ENCODE measurements at places on chromosomes 6 and 20.

GRCh38 chr20:62622877-62623487, 19.3 kb upstream of the SLCO4A1 start:
- DNase-seq = no peak

DNA sequence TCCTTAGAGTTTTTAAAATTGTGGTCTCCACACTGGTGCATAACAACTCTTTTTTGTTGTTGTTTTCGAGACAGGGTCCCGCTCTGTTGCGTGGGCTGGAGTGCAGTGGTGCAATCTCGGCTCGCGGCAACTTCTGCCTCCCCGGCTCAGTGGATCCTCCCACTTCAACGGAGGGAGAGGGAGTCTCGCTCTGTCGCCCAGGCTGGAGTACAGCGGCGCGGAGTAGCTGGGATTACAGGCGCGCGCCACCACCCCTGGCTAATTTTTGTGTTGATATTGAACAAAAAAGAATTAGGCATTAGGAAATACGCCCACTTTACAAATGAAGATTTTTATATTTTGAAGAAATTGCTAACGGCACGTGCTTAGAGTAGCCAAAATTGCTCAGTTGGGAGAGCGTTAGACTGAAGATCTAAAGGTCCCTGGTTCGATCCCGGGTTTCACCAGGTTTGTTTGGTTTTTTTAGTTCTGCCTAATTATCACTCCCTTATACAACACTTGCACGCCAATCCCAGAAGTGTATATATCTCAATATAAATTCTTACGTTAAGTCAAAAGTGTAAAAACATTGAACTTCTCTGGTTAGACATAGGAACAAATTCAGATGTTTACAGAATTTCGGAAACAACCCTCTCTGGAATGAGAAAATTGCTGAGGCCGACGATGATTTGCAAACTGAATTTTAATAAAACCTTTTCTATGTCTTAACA, 159.6 kb downstream of the TRIM27 start:
- DNase-seq = no peak

DNA sequence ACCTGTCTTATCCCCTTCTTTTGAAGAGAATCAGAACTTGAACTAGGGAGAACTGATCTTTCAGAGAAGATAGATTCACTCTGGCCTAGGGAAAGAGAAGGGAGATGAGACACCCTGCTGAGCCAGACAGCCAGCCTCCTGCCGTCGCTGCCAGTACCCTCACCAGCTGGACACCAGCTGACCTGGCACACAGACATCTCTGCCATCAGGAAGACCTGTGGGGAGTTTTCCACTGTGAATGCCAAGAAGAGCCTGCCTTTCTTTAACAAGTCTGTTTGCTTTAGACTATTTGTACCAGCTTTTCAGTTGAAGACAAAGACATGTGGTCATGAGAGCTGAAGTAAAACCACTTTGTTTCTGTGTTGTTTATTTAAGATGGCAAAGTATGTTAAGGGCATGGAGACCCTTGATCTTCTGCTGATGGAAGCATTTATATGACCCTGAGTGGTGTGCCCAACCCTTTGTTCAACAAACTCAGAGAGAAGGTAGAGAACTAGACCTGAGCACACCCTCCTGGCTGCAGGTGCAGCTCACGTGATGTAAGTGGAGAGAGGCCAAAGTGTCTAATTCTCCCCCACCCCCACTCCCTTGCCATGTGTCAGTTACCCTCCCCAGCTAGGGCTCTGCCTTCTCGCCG, 82.3 kb upstream of the SLC24A3 start:
- DNase-seq = no peak

GRCh38 chr6:83092756-83093399, 25.4 kb downstream of the DOP1A start:
- DNase-seq = no peak

- DNase-seq = no peak
Measured at GRCh38 chr20:46752728-46753127, 43.3 kb downstream of the SLC2A10 start.

GRCh38 chr6:135226537-135226936, 45.4 kb downstream of the MYB start:
- DNase-seq = no peak

- no peak for DNase-seq
Measured at GRCh38 chr6:76697585-76697984, 625.1 kb upstream of the IMPG1 start.

- DNase-seq = no peak
Measured at GRCh38 chr6:122609881-122610689, at the start of gene PKIB. Gene PKIB, plus strand, starts transcription at chr6:122610405. Its CDS starts 107,390 bp downstream, at chr6:122717795.

DNA sequence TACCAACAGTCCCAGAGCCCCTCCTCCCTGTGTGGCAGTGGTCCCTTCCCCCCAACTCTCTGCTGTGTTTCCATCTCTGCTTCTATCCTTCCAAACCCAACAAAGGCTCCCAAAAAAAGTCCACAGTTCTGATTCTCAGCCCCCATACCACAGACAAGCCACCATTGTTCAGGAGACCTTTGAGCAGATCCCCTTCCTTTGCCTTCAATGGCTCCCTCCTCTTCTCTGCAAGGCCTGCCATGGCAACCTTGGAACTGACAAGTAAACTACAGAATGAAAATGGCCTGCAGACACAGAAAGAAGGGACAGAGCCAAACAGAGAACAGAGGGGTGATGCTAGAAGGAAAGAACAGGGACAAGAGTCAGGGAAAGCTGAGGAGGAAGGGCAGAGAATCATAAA, 23.2 kb downstream of the OR2H2 start:
- no peak for DNase-seq

DNA sequence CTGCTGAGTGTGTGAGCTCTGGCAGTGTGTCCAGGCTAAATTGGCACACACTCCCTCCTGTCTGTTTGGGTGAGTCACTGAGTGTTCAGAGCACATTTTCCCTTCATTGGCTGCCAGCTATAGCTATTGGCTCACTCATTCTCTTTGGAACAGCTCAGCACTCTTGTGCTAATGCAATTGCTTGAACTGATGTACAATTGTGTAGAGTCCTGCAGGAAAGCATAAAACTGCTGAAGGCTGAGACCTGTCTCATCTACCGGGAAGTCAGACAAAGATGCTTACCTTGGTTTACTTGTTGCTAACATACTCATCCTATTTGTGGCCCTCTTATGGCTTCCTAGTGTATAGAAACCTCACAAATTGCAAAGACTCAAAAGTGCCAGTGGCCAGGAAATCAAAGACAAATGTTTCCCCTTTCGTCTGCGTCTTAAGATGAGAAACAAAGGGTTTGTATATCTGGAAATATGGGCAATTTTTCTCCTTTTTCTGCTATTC, 351.0 kb downstream of the BCKDHB start:
- DNase-seq = no peak

DNA sequence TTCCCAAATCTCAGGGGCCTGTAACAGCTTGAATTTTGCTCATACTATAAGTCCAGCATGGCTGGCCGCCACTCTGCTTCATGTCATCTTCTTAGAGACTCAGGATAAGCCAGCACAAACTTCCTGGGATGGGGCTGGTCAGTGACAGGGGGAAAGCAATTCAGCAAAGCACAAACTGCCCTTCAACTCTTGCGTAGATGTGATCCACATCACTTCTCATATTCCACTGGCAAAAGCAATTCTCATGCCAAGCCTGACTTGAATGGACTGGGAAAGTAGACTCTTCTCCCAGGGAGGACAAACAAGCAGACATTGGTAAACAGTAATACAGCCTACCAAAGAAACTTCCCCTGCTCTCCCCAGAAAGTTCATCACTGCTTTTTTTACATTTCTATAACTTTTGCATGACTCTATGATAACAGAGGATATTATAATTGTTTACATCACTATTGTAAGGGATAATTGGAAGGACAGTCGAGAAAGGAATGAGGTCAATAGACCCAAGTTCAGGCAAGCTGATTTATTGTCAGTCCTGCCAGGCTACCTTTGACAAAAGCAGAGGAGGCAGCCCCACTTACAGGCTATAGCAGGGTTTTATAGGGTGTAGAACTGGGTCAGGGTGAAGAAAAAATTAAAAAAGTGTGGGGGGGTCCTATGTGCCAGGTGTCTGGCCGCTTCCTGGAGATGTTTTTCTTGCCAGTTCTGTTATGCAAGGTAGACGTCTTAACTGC, 37.4 kb downstream of the RBM24 start:
- no peak for DNase-seq

DNA sequence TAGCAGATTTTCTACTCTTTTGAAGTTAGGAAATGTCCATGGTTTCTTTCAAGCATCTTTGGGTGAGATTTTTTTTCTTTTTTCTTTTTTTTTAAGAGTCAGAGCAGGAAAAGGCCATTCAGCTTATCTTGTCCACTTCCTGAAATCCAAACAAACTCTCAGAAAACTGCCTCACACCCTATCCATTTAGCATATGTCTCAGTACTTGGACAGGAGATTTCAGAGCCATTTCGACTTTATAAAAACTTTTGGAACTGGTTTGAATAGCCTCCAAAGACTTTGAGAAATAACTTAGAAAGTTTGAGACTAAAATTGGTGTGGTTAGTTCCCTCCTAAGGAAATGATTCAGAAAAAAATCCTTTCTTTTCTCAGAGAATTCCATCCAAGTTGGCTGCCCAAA, 125.1 kb downstream of the MYLK4 start:
- no peak for DNase-seq

DNA sequence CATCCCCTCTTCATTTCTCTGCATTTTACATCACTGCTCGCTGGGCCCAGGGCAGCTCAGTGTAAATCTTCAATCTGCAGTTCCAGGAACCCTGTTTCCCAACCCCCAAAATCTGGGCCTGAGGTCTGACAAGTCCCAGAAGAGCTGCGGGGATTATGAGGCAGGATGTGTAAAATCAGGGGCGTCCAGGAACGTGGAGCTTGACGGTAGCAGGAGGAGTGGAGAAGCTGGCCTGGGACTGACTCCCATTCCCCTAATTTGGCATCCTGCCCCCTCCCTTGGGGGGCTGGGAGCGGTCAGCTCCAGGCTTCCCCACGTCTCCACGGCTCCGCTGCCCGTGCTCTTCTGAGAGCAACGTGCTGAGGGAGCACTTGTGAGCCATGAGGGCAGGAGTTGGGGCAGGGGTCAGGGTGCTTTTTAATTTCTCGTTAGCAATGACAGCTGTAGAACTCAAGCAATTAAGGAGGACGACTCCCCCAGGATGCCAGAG, 23.4 kb upstream of the VEGFA start:
- no peak for DNase-seq

- DNase-seq = no peak
Measured at GRCh38 chr20:36736451-36737182, 9.3 kb downstream of the NDRG3 start.

GRCh38 chr6:169665289-169665688, 36.5 kb downstream of the WDR27 start:
- DNase-seq = no peak

All from activated CD4-positive, CD25-positive, alpha-beta regulatory T cell treated with anti-CD3 and anti-CD28 coated beads, Interleukin-2, amount 50 U/mL, for 16 hours (primary cell).